Spinal cord (tissue), 10 donors: ENCODE measurements at places on chromosomes 4 and X.

GRCh38 chr4:157115613-157116335 lies 39.8 kb downstream of the GLRB start:
- no peak for DNase-seq

- no peak for DNase-seq
Observed at GRCh38 chr4:54217642-54218495, 11.2 kb upstream of the PDGFRA start.

DNA sequence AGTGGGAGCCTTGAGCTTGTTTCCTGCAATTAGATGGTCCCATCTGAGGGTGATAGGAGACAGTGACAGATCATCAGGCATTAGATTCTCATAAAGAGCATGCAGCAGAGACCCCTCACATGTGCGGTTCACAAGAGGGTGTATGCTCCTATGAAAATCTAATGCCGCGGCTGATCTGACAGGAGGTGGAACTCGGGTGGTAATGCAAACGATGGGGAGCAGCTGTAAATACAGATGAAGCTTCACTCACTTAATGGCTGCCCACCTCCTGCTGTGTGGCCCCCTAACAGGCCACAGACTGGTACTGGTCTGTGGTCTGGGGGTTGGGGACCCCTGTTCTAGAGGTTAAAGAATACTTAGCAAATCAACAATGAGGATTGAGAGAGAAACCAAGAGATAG lies 201.5 kb upstream of the PITX2 start:
- no peak for DNase-seq

GRCh38 chr4:7414736-7415510 lies 19.8 kb downstream of the PSAPL1 start:
- no peak for DNase-seq

DNA sequence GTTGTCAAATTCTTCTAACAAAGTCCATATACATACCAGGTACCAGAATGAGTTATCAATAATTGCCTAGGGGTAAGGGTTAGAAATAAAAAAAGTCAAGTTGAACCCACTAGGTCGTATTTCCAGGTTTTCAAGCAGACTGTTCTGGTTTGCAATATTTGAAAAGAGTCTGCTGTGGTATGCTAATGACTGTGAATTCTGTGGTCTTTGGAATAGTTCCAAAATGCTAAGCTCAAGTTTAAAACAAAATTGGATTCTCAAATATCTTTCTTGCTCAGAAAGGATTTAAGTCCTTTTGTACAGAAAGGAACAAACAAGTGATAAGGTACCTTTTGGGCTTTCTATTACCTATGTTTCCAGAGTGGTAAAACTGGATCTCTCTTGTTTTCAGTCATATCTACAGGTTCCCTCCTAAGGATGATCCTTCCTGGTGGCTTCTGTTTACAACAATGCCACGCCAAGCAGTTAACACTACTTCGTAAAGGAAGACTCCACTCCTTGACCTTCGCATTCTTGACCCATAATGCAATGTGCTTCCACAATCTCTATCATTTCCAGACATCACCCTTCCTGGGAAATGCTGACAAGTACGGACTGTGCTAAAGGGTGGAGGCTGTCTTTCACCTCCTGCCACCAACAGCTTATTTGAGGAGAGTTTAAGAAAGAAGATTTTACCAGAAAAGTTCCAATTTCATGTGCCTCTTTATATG lies 531.7 kb upstream of the FTHL17 start:
- DNase-seq: no peak

- DNase-seq: no peak
Observed at GRCh38 chrX:44274096-44274495, 69.4 kb downstream of the EFHC2 start.

DNA sequence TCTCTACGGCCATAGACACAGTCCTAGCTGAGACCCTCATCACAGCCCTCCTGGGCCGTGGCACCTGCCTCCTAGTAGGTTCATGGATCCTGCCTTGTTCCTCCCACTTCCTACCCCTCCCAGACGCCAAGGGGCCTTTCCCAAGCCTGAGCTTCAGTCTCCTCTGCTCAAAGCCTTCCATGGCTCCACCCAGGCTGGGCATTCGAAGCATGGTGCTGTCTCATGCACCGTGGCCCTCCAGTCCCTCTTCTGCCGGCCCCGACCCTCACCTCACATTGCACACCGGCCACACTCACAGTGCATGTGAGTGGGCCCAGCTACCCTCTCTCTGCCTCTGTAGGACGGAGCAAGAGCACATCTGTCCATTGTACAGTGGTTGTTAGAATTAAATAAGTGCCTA lies 21.7 kb upstream of the KIAA0232 start:
- no peak for DNase-seq

DNA sequence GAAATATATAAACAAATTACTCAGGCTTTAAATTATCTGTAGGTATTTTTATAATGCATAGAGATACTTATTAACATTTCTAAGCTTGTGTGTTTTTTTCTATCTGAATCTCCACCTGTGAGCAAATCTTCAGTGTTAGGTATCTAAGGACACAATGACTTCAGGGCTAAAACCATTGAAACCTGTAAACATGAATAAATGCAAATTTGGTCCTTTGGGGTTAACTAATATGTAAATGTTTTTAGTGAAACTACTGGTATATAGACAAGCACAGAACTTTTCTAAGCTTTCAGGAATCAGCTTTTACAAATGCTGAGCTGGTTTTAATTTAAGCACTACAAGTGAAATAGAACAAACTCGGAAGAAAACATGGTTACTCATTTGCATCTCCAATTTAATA lies 147.9 kb downstream of the FBXO8 start:
- DNase-seq: no peak

DNA sequence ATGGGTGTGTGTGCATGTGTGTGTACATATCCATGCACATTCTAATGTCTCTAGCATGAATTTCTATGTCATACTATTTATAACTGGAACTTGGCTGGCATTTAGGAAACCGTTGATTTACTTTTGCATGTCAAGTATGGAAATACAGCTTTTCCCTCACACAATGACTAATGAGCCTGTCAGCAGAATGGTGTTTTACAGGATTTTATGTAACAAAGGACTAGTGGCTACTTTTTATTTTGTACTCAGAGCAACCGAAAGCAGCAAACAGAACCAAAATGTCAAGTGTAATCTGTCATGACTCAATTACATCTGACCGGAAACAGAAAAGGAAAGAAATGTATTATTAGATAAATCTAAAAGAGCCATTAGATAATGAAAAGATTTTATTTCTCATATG lies 1911.5 kb upstream of the AGA start:
- DNase-seq: no peak
